ENCODE measurements at places on chromosomes 6 and 20. TPM values are rescaled to one million over a fixed set of nuclear protein-coding genes. Genes with fewer than 3 reads are reported as not detected.

DST gene
- 5.8 TPM for total RNA-seq

PGC gene
- total RNA-seq: not detected

CASS4 gene
- 5.2 TPM for total RNA-seq

GSTA4 gene
- total RNA-seq: 21.6 TPM

MYCT1 gene
- not detected for total RNA-seq

PDYN gene
- total RNA-seq: not detected

CENPB gene
- 29.1 TPM for total RNA-seq

GTSF1L gene
- total RNA-seq: not detected

TFAP2D gene
- total RNA-seq: not detected

IRF4 gene
- 500 TPM for total RNA-seq

ADGB gene
- not detected for total RNA-seq

SLC24A3 gene
- not detected for total RNA-seq

NDUFAF4 gene
- 49.5 TPM for total RNA-seq

RBM24 gene
- not detected for total RNA-seq

KCNQ2 gene
- not detected for total RNA-seq

SIRPB1 gene
- 2.0 TPM for total RNA-seq

BPI gene
- not detected for total RNA-seq

SYNCRIP gene
- total RNA-seq: 106 TPM

MAPK13 gene
- 49.8 TPM for total RNA-seq

C20orf173 gene
- total RNA-seq: not detected

TMC2 gene
- total RNA-seq: not detected

ANKRD66 gene
- total RNA-seq: not detected

OLIG3 gene
- not detected for total RNA-seq

UBE3D gene
- 4.6 TPM for total RNA-seq

COL19A1 gene
- total RNA-seq: not detected

DPPA5 gene
- not detected for total RNA-seq

PTK6 gene
- 0.38 TPM for total RNA-seq

GGTLC1 gene
- not detected for total RNA-seq

ATP9A gene
- 0.12 TPM for total RNA-seq

MARCKS gene
- 0.14 TPM for total RNA-seq

ZC2HC1B gene
- total RNA-seq: not detected

ARFGEF3 gene
- 0.72 TPM for total RNA-seq

PI3 gene
- total RNA-seq: not detected

EPPIN gene
- total RNA-seq: not detected

WFDC12 gene
- not detected for total RNA-seq

POM121L2 gene
- total RNA-seq: not detected

FITM2 gene
- total RNA-seq: 1.7 TPM

SLC16A10 gene
- 8.1 TPM for total RNA-seq

RFX6 gene
- not detected for total RNA-seq

SERAC1 gene
- total RNA-seq: 4.8 TPM

ZNF311 gene
- total RNA-seq: 0.69 TPM

Measured in activated naive CD4-positive, alpha-beta T cell treated with anti-CD3 and anti-CD28 coated beads for 36 hours (primary cell).